ENCODE measurements at places on chromosomes 2 and 18.

- no peak for DNase-seq
These were observed 5.9 kb downstream of the KCNG2 start for GRCh38 chr18:79803611-79804051.

DNA sequence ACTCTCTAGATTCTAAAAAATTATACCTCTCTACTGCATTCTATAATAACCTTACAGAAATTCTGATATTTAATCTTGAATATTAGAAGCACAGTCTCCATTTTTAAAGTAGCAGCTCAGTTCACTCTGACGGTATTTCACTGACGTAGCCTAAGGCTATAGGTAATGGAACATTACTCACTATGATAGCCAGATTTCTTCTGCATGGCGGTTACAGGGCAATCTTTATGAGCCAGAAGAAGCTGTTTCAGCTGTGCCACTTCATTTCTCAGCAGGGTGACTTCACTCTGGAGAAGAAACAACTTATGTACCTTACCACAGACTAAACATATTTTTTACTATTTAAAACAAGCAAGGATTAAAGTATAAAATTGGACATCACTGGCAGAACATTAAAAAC is 75.3 kb upstream of the CHN1 start:
- no peak for DNase-seq

DNA sequence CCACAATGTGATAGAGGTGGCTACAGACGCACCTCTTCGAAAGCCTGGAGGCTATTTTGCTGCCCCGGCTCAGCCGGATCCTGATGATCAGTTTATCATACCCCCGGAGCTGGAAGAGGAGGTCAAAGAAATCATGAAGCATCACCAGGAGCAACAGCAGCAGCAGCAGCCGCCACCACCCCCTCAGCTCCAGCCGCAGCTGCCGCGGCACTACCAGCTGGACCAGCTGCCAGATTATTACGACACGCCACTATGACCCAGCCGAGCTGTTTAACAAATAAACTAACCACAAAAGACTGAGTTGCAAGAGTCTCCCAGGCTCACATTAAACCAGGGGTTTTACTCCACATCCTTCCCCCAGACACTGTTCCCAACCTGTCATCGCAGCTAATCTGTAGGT is 263.8 kb downstream of the PHLPP1 start:
- peak; percentile 92 for DNase-seq

GRCh38 chr2:137981112-137981656 is 16.9 kb downstream of the HNMT start:
- no peak for DNase-seq

DNA sequence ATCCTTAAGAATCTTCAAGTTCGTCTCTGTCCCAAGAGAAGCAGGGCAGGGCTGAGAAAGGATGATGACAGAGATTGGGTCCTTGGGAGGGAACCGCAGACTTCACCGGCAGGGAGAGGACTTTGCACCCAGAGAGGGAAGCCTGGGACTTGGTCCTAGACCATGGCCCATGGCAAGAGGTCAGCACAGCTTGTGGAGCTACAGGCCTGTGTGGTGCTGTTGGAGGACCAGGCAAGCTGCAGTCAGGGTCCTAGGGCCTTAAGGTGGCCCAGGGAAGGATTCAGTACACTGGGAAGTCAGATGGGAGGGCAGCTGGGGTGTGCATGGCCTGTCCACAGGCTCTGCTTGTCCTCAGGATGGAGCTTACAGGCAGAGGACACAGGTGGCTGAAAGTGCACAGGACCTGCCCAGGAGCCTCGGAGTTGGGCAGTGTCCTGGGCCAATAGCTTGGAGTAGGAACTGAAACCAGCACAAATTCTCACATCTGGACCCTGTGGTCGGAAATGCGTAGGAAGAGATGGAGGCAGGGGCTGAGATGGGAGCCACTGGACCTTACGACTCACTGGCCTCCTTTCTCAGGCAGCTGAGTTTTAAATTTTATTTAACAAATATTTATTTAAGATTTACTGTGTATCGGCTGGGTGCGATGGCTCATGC is 56.4 kb upstream of the TCF7L1 start:
- DNase-seq: no peak

DNA sequence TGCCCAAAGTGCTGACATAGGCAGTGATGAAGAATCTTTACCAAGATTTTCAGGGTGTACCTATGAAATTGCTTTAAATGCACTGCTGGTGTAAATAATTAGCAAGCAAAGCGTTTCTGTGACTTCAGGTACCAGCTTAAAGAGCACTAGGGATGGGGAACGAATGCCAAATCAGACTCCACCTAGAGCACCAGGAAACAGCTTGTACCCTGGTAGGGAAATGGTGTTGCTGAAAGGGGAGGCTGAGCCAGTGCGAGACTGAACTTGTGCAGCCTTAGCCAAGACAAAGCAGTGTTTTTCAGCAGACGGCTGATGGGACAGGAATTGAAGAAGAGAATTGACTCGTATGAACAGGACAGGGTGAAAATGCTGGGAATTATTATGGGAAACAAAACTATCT is 65.6 kb downstream of the TWSG1 start:
- no peak for DNase-seq

- no peak for DNase-seq
These were observed 636 bp upstream of the IMMT start for GRCh38 chr2:86195808-86196387.

DNA sequence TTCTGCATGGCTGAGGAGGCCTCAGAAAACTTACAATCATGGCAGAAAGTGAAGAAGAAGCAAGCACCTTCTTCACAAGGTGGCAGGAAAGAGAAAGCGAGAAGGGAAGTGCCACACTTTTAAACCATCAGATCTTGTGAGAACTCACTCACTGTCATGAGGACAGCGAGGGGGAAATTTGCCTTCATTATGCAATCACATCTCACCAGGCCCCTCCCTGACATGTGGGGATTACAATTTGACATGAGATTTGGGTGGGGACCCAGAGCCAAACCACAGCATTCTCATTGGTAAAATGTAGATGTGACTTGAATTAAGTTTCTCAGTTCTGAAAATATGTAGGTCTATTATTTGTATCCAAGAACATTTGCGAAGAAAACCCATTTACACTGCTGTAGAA is 854.8 kb downstream of the EPHA4 start:
- no peak for DNase-seq

DNA sequence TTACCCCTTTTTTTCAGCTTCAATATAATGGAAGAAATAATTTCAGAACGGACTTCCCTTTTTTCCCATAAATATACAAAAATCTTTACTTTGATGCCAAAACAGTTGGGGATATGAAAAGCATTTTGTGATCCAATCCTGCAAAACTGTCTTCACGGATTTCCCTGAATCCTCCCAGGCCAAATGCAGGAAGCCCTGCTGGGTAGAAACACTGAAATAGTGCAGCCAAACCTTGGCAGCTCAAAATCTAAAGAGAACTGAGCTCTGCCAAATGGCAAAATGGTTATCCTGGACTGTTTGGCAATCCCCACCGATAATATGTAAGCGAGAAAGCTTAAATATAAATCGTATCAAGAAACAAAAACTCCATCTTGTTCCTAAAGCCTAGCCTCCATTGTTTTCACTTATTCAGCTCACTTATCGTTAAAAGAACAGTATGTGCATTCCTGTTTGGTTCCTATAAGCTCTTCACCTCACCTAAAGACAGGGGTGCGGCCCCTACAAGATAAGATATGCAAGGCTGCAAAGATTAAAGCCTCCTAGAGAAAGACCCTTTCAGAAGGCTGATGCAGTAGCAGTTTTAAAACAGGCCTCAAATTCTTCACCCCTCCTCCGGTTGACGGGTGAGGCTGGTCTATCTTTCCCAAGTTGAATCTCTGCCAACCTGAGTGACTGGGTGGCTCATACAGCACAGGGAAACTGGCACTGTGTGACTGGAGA is 48.6 kb downstream of the LAMA1 start:
- DNase-seq: no peak

DNA sequence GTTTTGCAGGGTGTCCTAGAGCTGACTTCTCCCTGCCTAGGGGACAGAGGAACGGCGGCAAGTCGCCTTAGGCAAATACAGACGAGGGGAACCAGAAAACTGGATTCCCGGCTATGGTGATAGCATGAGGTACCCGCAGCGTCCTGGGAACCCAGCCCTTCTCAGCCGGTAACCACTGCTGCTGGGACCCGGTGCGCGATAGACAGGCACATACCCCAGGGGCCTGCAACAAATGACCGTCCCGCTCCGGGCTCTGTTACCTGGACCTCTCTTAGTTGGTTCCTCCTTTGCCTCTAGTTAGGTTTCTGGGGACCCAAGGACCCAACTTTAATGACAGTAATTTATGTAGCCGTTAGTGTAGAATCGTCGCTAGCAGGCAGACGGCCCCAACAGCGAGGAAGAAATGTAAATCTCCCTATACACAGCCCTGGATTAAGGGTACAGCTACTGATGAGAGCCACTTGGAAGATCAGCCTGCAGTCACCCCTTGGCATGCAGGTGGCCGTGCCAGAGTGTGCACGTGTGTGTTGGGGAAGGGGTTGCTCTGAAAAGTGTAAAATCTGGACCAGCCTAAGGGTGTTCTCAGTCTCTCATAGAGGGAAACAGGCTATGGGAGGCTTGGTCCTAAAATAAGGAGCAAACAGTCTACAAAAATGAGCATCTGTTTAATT is 819 bp upstream of the SERPINE2 start:
- DNase-seq: no peak

GRCh38 chr2:37623971-37624900 is 47.2 kb downstream of the CDC42EP3 start:
- DNase-seq: no peak

- DNase-seq: no peak
These were observed 102.9 kb downstream of the PRKCE start for GRCh38 chr2:45754131-45755010.

- no peak for DNase-seq
These were observed 9.2 kb downstream of the RNMT start for GRCh38 chr18:13735681-13736080.

DNA sequence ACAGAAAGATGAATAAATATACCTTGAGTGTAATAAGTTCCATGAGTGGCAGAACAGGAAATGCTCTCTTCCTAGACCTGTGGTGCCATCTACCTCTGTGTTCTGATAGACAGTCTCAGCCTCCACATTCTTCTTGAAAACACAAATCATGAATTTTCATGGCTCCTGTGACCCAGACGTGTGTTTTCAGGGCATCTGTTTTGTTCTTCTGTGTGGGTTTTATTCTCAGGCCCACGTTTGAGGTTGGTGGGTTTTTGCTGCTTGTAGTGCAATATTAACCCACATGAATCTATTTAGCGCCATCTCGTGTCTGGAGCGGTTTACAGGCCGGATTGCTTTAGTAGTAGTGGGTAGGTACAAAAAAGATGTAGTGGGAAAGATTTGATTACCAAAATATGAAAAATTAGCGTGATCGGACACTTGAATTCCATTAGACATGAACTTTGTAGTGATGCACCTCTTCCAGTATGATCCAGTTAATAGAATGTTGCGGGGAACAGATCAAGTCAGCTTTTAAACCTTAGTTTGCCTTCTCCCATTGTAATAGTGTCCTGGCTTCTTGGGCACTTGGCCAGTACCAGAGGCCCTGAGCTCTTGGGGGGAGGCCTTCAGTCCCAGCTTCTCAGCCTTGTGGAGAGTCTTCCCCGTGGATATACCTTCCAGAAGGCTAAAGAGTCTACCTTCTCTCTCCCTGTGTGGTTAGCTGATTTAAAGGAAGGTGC is 256.5 kb downstream of the TPGS2 start:
- DNase-seq: peak; percentile 54

Measured in COR-L47 (cell line).